ENCODE measurements at places on chromosomes 2 and 18.

GRCh38 chr18:44238454-44238853 is 442.2 kb upstream of the SETBP1 start:
- no peak for DNase-seq

DNA sequence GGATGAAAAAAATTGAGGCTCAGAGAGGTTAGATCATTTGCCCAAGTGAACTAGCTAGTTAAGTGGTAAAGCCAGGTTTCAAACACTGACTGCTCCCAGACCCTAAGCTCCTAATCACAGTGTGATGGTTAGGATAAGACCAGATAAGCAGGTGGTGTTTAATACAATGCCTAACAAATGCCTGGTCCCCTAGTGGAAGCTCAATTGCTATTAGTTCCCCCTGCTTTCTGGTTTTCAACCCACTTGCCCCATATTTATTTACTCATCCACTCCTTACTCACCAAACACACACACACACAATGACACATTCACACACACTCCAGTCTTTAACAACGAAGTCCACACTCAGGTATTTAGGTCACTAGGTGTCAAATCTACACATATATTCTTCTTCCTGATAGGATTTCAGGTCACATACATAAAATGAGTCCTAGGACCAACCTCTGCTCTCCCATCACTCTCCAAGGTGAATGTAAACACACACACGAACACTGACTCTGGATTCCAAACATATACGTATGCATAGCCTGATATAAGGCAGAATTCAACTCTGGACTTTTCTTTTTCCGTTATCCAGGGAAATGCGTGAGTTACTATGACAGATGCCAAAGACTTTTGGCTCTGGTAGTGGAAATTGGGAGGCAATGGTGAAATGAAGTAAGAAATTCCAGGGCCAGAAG is 73.6 kb upstream of the TSPYL6 start:
- no peak for DNase-seq

GRCh38 chr2:10449838-10450691 is 1.9 kb upstream of the ODC1 start:
- no peak for DNase-seq

- no peak for DNase-seq
Observed at GRCh38 chr2:46796843-46797625, 118.6 kb downstream of the MCFD2 start.

- DNase-seq = no peak
Observed at GRCh38 chr2:216546241-216546640, 47.6 kb downstream of the RPL37A start.

DNA sequence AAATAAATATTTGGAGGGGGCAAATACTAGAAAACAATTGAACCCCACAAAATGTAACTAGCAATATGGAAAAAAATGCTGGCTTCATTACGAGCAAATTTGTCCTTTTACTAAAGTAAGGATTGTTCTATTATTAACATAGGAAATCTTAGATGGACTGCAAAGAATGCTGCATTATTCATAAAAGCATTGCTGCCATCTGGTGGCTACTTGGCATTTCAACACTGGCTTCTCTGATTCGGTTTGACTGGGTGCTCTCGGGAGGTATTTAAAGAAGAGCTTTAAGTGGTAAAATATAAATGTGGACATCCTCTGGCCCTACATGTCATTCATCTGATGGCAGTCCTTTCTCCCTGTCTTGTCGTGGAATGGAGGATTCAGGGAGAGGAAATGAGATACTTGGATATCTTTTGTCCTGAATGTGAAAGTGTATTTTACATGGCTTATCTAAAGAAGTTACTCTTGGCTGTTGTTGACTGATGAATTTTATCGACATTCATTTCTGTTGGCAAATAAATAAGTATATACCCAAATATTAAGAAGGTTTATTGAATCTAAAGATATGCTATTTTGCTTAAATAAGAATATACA is 130.2 kb downstream of the ARHGAP15 start:
- DNase-seq = peak; percentile 70

- peak; percentile 49 for DNase-seq
Observed at GRCh38 chr2:96509114-96509846, 4.1 kb upstream of the NEURL3 start.

- DNase-seq = no peak
Observed at GRCh38 chr2:17899871-17900270, 21.4 kb downstream of the KCNS3 start.

DNA sequence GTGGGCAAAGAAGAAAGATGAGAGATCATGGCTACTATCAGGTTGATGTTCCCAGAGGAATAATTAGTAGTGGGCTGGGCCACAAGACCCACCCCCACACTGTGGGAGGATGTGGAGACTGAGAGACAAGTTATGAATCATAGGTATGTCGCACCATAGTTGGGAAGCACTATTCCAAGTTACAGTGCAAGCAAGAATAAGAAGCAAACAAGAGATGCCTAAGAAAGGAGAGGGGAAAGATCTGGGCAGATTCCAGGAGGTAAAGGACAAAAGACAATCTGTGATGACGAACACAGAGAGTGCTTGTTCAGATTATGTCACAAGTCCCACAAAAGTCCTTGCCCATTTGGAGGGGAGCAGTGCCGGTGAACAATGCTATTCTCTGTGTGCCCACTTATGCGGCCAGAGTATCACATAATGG is 56.6 kb downstream of the FAM228A start:
- DNase-seq = no peak

GRCh38 chr2:37340637-37341036 is 3.8 kb upstream of the QPCT start:
- DNase-seq = no peak

DNA sequence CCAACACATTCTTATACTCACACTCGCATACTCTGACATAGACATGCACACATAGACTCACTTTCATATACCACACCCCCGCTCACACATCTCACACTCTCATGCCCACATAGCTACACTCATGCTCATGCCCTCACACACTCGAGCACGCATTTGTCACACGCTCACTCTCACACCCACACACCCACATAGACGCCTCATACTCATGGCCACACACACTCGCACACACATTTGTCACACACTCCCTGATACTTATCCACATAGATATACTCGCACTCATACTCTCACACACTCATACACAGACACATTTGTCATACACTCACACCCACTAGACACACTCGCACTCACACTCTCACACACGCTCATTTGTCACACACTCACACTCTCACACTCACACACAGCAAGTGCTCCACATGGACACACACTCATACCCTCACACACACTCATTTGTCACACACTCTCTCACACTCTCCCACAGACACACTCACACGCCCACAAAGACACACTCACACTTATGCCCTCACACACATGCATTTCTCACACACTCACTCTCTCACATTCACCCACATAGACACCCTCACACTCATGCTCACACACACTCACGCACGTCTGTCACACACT is 50.9 kb downstream of the TNP1 start:
- DNase-seq = no peak

DNA sequence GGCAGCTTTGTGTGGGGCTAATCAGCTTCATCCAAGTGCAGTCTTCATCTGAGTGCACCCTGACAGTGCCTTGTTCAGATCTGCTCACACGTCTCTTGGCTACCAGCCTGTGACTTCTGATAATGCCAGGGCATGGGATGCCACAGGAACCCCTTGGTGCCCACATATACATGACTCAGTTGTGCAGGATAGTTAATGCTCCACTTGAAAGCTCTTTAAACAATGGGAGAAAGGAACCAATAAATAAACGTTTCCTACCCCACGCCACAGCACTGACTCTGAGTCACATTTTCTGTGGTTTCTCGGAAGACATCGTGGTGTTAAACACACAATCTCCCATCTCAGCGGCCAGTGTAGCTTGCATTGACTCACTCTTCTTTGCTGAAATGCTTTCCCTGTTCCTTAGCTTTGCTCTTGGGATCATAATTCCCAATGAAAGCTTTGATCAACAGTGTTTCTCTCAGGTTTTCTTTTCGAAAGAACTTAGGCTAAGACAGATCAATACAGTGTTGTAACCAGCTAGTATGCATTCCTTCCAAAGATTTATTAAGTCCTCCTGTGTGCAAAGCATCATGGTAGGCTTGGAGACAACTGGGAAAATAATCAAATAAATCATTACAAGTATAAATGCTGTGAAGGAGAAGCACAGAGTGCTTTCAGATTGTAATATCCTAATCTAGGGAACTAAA is 142.0 kb downstream of the COPS8 start:
- DNase-seq = no peak

GRCh38 chr2:109402980-109403840 is 210.6 kb downstream of the SEPTIN10 start:
- no peak for DNase-seq

- DNase-seq = no peak
Observed at GRCh38 chr2:210792000-210792399, 235.6 kb downstream of the CPS1 start.

DNA sequence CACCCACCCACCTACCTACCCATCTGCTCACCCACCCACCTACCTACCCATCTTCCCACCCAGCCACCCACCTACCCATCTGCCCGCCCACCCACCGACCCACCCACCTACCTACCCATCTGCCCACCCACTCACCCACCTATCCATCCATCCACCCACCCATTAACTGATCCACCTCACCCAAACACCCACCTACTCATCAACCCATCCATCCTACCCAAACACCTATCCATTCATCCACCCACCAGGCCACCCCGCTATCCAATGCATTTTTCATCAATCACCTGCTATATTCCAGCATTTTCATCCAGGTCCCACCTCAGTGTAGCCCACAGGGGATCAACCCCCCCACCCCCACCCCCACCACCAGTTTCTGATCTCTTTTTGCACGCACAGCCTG is 121.8 kb downstream of the GLI2 start:
- DNase-seq = no peak

GRCh38 chr2:118186858-118187254 is 98.6 kb downstream of the INSIG2 start:
- no peak for DNase-seq

DNA sequence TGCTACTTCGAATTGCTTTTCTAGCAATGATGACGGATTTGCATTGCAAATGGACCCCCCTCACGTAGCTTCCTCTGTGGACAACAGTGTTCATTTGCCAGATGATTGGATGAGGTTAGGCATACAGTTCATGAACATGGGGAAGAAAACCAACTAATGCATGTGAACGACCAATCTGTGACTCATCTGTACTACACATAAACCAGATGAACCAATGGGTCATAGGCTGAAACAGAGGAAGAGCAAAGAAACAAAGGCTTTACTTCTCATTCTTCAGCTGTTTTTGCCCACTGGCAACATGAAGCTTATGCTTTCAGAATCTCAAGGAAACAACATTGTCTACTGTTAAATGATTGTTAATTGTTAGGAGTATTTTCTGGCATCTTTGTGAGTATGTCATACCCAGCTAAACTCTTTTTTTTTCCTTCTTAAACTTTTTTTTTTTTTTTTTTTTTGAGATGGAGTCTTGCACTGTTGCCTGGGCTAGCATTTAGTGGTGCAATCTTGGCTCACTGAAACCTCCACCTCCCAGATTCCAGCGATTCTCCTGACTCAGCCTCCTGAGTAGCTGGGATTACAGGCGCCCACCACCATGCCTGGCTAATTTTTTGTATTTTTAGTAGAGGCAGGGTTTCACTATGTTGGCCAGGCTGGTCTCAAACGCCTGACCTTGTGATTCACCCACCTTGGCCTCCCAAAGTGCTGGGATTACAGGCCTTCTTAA is 35.5 kb downstream of the EFEMP1 start:
- DNase-seq = no peak

DNA sequence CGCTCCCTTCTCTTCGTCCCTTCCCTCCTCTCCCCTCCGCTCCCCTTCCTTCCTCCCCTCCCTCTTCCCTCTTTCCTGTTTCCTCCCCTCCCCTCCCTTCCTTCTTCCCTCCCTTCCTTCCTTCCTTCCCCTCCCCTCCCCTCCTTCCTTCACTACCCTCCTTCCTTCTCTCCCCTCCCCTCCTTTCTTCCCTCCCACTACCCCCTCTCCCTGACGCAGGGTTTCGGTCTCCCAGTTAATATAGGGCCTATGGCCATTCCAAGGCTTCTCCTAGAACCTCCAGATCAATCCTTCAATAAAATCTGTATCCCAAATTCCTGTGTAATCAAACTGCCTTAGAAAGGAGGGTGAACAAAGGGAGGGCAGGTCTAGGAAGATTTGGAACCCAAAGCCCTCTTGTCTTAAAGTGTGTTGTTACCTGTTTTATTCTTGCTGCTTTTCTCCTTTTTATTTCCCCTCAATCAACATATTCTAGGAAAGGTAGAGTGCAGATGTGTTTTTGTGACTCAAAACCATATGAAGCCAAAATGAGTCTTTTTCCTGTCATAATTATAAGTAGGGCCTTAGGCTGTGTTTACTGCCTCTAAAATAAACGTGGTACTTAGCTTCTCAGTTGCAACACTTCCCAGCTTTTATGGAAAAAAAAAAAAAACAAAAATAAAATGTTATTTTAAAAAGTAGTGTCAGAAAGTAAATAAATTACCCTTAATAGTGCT is 53.7 kb downstream of the GPD2 start:
- no peak for DNase-seq

DNA sequence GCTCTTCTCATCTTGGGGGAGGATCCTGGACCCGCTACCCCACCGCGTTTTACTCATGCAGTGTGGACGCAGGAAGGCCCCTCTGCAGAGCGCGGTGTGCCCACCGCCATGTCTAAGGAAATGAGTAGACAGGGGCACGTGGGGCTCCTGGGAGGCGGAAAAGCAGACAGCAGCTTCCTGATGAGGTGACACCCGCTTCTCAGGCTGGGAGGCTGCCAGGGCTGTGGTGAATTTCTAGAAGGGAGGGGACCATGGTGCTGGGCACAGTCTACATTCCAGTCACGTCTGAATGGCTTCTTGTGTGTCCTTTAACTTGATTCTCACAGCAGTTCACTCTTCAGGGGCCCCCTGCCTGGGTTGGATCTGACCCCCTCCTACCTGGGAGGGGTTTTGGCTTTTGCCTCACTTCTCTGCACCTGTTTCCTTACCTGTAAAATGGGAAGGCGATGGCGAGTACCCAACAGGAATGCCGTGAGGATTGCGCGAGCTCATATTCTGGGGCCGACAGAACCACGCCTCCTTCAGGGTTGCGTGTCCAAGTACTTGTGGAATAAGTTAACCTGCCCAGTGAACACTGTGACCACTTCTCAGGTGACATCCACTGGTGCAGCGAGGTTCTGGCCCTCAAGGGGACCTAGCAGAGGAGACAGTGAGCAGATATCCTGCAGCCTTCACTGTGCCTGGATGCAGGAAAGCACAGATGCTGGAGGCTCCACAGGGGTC is 32.3 kb upstream of the MBP start:
- DNase-seq = no peak

- DNase-seq = no peak
Observed at GRCh38 chr2:54084600-54084999, 30.8 kb upstream of the ACYP2 start.

GRCh38 chr18:616380-616995 is 19.7 kb downstream of the CLUL1 start:
- no peak for DNase-seq

DNA sequence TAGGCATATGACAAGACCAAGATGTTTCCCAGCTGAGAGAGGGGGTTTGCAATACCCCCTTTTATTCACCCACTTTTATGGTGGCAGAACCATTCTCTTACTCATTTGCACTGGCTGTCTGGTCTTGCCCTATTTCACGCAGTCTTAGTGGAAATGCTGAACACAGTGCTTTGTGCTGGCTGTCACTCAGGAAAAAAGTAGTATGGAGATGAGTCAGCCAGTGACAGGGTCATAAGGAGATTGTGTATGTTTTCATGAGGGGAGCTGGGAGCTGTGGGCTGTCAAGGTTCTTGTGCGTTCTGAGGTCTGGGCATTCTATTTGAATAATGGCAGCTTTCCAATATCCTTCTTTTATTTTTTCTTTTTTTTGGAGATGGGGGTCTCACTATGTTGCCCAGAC is 10.9 kb upstream of the CNRIP1 start:
- DNase-seq = no peak

GRCh38 chr2:232412986-232413385 is 6.3 kb downstream of the ALPG start:
- no peak for DNase-seq

GRCh38 chr2:207289295-207290018 is 123.7 kb upstream of the KLF7 start:
- DNase-seq = no peak
